ENCODE measurements at places on chromosomes 2 and 18.

DNA sequence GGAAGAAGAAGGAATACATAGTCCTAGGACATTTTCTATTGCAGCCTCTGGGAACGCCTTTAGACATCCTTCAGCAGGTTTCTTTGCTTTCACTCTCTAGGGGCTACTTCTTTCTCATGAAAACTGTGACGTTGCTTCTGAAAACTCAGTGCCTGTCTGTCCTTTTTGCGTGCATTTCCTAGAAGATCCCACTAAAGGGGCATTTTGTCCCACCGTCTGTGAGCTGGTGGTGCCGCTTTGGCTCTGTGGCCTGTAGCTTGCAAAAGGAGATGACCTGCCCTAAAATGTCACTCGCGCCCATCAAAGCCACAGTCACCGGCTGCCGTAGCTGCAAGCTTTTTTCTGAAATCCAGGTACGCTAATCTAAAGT lies 579 bp downstream of the STAT4 start:
- no peak for DNase-seq

DNA sequence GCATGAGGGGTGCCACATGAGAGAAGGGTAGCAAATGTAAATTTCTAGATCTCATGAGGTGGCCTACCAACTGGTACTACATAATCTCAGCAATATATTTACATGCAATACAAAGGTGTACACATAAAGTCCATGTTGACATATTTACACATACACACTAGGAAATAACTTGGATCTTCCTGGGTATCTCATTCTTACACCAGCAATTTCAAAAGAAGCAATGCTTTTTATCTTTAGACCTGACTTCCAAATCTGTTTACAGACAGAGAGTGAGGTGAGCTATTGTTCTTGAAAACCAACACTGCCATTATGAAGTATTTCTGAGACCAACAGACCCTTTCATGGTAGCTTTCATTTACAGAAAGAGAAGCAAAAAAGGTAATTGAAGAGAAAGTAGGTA lies 184.2 kb downstream of the ERBB4 start:
- no peak for DNase-seq

DNA sequence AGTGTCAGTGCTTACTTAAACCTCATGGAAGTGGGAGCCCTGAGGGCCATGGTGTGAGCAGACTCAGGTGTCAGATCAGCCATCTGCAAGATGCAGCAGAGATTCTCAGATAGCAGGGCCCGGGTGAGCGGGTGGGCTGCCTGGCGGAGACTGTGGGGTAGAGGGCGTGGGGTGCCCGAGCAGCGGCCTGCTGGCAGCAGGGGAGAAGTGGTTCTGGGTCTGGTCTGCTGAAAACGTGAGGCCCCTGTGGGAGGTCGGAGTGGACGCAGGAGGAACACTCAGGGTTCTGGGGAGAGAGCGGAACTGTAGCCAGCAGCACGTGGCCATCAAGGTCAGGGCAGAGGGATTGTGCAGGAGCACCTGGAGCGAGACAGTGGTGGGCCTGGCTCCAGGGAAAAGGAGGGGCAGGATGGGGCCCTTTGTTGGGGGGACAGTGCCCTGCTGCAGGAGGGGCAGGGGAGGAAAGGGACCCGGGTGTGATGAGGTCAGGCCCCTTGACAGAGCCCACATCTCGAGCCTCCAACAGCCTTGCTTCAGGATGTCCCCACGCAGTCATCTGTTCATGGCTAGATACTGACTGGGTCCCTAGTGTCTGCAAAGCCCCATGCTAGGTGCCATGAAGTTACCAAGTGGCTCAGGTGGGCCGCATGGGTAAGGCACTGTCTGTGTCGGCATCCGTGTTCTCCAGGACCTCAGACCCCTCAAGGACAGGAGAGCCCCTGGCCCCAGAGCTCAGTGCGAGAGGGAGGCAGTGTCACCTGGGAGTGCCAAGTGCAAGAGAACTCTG lies 2.7 kb upstream of the ESPNL start:
- DNase-seq = no peak

- DNase-seq = no peak
Observed at GRCh38 chr2:217160103-217160743, 300.4 kb upstream of the TNP1 start.

- DNase-seq = peak; percentile 71
Observed at GRCh38 chr2:214808981-214809750, at the start of gene BARD1. Gene BARD1 (minus strand): TSS chr2:214809683. CDS start chr2:214809569, 114 bp downstream.

- no peak for DNase-seq
Observed at GRCh38 chr2:231144896-231145295, 20.1 kb upstream of the HTR2B start.

- peak; percentile 45 for DNase-seq
Observed at GRCh38 chr2:233098618-233099017, 38.5 kb downstream of the INPP5D start.

DNA sequence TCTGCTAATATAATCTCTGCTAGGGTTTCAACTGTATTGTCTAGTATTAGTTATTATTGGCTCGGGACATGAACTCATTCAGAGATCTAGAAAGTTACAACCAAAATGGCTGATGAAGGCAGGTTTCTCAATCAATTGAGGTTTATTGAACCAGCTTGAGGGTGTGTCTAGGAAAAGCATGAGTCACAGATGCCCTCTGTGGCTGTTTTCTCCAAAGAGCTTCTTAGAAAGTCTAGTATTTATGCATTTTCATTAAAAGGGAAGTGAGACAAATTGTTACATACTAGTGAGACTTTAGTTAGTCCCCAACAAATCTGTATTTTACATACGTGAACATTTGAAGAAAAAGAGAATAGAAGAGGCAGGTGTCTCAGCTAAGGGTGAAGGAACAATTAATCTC lies 23.0 kb upstream of the RTTN start:
- DNase-seq = no peak

DNA sequence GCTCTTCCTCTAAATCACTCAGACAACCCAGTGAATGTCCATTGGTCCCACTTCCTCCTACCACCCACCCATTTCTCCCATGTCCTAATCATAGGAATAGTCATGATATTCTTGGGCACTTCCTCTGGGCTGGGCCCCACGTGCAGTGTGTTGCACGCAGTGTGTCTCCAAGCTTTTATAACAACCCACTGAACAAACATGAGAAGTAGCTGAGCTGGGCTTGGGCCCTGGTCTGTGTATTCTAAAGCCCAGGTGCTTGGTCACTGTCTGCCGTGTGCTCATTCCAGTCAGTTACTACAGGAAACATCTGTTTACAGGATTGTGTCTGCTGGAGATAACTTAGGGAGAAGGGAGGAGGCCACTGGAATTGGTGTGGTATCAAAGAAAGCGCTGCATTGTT lies 64.2 kb upstream of the THOC1 start:
- no peak for DNase-seq

DNA sequence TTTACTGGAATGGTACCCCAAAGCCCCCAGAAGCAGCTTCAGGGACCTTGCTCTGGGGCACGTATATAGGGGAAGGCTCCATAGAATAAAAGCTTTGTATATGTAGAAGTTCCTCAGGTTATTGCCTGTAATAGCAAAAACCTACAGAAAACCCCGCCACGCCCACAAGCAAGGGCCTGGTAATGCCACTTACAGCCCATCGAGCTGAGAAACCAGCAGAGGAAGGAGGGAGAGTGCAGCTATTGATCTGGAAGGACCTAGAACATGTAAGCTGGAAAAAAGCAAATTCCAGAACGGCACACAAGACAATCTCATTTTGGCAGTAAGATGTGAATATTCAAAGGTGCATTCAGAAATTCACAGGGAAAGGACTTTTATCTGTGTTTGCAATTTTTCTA lies 15.8 kb downstream of the HS1BP3 start:
- no peak for DNase-seq

DNA sequence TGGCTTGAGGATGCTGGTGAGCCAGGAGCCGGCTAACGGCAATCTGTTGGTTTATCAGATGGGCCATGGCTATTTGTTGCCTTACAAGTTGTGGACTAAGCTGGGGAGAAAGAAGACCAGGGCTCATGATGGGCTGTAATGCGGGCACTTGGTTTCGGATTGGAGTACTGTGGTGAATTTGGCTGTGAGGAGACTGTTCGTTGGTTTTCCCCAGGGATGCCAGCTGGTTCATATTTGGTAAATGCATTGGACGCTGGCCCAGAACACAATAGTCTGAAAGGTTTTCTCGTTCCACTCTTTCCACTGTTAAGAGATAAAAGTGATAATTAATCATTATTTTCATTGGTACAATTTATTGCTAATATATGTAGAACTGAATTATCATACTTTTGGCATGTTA lies 108.9 kb downstream of the SATB2 start:
- no peak for DNase-seq

DNA sequence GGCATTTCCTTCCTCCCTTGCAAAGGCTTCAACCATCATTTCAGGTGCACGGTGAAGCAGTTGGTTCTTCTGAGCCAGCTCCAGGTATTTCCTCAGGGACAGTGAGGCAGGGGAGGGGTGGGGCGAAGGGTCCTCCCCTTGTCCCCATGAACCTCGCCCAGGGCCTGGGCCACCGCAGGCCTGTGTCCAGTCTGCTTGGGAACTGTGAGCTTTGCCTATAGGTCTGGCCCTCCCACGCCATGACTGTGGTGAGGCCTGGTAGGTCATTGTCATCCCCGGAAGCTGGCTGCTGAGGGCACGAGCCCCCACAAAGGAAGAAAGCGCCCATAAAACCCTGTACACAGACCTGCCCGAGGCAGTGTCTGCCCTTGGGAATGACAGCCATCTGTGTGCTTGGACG lies 134.3 kb downstream of the ACKR3 start:
- no peak for DNase-seq

- DNase-seq = peak; percentile 52
Observed at GRCh38 chr18:74040459-74041332, 106.9 kb downstream of the FBXO15 start.

- DNase-seq = no peak
Observed at GRCh38 chr2:84906108-84906899, 848 bp downstream of the TMSB10 start.

DNA sequence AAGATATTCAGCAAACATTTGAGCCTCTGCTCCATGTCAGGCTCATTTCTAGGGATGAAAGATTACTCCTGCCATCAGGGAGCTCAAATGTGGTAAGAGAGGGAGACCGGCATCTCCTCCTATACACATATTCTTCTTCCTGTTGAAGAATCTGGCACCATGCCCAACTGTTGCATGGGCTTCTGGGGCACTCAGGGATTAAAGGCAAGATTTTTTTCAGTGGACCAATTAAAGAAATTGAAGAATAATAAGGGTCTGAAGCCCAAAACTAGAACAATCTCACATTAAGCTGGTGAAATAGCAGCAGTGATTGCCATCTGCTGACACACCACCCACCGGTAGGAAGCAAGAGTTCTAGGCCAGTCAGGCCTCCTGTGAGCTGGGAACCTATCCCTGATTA lies 145.4 kb upstream of the LYPD6 start:
- no peak for DNase-seq

GRCh38 chr2:85665264-85665937 lies 2.6 kb downstream of the SFTPB start:
- no peak for DNase-seq

- no peak for DNase-seq
Observed at GRCh38 chr18:50869150-50869549, 9.8 kb upstream of the ME2 start.

GRCh38 chr2:120583851-120584570 lies 151.7 kb upstream of the GLI2 start:
- no peak for DNase-seq

DNA sequence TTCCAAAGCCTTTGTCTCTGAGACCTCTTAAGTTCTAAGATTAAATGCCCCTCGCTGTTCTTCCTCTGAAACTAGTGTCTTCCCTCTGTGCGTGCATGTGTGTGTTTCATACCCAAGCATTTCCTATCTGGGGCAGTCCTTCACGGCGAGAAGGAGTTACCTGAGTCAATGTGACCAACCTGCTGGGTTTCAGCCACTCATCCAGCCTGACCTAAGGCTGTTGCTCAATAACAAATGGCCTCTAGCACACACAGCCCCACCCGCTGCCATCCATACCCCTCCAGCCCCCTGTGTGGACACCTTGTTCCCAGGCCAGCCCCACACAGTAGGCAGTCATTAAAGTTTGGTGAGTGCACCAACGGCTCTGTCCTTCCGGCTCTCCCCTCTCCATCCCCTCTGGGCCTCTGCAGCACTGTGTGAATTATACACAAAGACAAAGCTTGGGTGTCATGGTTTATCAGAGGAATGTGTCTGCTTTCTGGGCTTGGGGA lies 53.8 kb upstream of the FOSL2 start:
- no peak for DNase-seq

Data from choroid plexus epithelial cell (primary cell).